Activated CD4-positive, CD25-positive, alpha-beta regulatory T cell treated with anti-CD3 and anti-CD28 coated beads, Interleukin-2, amount 50 U/mL, for 16 hours (primary cell): ENCODE measurements at places on chromosomes 6 and 20.

DNA sequence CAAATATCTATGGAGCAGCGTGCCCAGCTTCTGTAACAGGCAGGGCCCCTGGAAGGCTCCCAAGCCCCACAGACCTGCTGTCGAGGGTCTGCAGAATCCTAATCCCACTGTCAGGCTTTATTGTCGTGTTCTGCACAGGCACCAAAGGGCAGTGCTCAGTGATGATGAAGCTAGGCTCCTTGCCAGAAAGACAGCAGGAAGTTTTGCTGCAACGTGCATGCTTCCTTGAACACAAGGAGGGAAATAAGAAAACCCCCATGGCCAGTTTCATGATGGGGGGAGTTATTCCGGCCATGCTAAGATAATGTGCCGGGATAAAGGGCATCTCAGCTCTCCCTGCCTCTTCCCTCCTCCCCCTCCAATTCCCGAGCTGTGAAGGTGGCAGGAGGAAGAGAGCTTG is 109.4 kb upstream of the KCNG1 start:
- DNase-seq, result no peak

DNA sequence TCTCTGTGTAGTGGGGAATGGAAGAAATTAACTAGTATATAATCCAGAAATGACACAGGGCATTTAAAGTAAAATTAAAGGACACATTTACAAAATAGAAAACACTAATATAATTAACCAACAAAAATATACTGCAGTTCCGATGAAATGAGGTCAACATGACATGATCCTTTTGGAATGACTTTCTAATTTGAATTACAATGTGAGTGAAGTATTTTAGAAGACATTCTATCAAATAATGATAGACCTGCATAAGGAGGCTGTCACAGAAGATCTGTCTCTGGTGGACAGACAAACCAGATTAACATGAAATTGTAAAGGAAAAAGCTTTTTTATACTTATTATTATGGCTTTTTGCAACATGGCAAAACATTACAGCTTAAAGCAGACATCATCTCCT is 100.6 kb upstream of the FAM184A start:
- no peak for DNase-seq

DNA sequence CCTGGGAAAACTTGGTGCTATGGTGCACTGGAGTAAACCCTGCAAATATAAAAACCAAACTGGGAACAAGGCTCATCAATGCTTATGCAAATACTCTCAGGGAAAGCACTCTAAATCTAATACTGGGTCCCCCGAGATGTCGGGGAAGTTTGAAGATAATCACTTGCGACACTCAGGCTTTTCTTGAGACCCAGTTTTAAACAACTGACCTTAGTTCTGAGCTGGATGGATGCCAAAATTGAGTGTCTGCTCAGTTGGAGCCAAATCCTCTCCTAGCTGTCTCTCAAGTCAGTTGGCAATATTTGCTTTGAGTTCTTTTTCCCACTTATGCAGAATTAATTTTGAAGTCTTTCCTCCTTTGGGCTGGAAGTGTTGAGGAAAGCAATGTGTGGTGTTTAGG is 75.5 kb upstream of the CD2AP start:
- no peak for DNase-seq

- DNase-seq, result no peak
Measured at GRCh38 chr6:45640081-45640491, 262.4 kb upstream of the SUPT3H start.

DNA sequence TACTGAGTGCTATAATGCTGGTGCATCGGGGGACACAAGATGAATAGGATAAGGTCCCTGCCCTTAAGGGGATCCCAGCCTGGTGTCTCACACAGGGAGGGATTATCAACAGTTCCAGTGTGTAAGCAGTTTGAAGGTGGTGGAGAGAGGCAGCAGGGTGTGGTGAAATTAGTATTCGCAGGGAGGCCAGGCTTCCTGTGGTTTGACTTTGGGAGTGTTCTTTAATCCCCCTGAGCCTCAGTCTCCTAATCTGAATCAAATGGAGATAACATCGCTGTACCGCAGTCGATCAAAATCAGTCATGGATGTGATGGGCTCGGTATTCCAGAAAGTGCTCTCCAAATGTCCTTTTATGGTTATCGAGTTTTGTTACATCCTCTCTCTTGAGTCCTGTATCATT is 288.1 kb upstream of the SUPT3H start:
- no peak for DNase-seq

DNA sequence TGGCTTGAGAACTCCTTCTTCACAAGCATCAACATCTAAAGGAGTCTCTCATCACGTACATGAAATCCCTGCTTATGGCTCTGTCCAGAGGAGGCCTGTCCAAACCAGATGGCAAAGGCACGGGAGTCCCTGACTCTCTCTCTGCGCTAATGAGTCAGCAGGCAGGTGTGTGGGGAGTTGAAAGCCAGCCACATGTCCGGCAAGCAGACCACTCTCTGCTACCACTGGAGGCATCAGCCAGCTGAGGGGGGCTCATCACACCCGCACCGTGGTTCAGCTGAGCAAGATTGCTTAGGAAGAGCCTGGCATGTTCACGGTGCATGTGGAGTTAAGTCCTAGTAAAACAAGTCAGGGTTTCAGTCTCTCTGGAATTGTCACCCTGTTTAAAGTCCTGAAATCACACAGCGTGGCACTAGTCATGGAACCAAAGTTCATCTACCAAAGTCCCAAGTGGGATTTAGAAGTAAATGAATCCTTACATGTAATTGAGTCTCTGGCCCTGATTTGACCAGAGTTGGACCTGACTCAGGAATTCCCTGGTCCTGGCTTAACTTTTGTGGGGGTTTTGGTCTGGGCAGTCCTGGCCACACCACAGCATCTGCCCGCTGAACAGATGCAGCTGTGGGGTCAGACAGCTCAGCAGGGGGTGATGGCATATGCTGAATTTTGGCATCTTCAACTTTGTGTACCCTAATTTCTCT is 155.2 kb upstream of the RIN2 start:
- no peak for DNase-seq

DNA sequence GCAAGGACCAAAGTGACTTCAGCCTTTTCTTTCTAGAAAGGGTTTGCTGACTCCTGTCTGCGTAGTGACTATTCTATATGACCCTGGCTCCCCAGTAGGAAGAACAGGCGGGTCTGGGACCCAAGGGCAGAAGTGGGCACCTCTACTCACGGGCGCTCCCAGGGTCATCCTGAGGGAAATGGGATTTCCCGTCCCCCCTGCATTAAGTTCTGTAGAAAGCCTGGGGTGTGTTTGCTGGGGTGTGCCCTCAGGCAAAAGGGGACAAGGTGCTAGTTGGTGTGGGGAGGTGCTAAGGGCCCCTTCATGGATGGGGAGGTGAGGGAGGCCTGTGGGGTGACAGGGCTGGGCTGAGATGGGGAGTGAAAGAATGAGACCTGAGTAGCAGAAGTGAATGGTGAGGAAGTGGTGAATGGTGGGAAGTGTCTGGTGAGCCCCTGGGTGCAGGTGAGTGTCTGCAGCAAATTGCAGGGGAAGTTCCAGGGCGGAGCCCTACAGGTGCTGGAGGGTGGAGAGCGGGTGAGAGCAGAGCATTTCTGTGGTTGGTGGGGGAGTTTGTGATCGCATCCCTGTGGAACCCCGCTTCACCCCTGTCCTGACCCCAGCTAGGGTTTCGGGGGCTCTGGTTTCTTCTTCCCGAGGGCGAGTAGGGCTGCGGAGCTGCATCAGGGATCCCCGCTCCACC is 21.1 kb downstream of the RAET1L start:
- no peak for DNase-seq

DNA sequence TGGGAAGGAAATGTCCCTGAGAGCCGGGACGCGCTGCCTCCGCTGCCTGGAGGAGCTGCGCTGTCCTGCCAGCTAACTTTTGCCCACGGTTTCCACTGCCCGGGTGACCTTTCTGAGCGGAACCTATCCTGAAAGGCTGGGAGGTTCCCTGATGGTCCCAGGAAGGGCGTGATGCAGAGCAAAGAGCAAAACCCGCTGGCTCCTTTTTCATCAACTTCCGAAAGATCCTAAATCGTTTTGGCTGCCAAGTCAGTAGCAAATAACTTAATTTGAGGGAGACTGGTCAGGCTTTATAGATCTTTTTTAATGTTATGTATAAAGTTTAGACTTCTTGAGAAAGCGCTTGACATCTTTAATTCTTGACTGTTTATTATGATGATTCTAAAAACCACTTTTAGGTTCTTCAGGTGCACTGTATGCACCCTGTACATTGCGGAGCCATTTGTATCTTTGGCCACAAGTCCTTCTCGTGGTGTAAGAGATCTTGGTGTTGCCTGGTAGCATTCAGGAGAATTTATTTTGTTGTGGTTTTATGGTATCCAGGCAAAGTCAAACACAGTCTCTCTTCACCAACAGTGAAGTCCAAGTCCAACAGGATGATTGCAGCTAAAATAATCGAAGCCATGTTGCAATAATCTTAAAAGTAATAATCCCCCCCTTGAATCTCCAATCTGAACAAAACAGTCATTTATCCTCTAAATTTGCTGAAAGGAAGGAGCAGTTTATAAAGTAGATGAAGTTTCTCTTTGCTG is at the start of gene SYNE1:
SYNE1 (minus strand) TSS at position 67 of the 752 bp plus-strand sequence. CDS start 9,031 bp downstream, outside the sequence.
- DNase-seq, result no peak

DNA sequence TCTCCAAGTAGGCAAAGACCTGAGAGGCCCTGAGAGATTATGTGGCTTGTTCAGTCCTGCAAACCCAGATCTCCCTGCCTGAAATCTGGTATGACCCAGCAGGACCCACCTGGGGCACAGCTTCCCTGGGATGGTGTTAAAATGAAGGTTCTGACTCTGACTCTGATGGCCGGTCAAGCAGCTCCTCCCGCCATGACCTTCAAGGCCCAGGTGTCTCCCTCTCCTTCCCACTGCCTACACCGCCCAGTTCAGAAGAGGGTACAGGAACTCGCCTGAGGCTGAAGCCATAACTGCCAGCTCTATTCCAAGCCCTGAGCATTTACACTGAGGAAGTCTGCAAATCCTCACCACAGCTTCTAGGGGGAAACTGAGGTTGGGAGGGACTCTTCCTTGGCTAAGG is 5.9 kb upstream of the CST7 start:
- no peak for DNase-seq
